Activated CD4-positive, alpha-beta memory T cell treated with anti-CD3 and anti-CD28 coated beads, Interleukin-2, amount 10 ng/mL, durations not matched to agents 7 days and 5 days (primary cell): ENCODE measurements at places on chromosomes 2 and 18.

DNA sequence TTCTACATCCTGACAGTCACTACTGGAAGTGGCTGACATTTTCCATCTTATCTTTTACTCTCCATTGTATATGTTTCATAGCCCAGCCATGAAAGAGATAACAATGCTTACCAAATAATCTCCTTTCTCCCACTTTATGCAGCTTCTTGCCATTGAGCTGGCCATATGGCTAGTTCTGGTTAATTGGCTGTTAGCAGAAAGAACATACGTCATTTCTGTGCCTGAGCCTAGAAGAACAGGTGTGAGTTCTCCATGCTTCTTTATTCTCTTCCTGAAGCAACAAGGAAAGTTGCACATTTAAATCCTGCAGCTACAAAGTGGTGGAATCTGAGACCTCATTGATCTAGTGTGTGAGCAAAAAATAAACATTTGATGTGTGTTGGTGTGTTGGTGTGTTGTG, 82.0 kb upstream of the FSHR start:
- no peak for DNase-seq

DNA sequence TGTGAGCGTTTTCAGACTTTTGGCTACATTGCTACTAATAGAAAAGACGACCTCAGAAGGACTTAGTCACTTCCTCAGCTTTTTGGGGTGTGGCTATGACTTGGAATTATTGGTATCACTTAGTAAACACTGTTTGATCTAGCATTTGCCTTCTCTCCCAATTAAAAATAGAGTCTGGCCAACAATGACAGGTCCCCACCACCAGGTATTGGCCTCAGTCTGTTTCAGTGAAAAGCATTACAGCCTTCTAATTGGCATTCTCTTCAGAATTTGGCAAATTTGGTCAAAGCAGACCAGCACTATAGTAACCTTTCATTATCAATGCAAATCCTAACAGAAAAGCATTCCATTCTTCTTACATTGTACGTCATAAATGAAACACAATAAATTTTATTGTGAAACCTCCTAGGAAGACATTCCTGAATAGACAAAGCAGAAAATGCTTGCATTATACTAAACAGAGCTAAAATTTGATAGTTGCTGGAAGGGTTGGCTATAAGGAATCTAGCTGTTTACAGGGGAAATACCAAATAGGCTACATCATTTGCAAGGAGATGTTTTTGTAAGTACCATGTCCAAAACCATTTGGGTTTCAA, 613.9 kb downstream of the IRS1 start:
- DNase-seq: no peak

DNA sequence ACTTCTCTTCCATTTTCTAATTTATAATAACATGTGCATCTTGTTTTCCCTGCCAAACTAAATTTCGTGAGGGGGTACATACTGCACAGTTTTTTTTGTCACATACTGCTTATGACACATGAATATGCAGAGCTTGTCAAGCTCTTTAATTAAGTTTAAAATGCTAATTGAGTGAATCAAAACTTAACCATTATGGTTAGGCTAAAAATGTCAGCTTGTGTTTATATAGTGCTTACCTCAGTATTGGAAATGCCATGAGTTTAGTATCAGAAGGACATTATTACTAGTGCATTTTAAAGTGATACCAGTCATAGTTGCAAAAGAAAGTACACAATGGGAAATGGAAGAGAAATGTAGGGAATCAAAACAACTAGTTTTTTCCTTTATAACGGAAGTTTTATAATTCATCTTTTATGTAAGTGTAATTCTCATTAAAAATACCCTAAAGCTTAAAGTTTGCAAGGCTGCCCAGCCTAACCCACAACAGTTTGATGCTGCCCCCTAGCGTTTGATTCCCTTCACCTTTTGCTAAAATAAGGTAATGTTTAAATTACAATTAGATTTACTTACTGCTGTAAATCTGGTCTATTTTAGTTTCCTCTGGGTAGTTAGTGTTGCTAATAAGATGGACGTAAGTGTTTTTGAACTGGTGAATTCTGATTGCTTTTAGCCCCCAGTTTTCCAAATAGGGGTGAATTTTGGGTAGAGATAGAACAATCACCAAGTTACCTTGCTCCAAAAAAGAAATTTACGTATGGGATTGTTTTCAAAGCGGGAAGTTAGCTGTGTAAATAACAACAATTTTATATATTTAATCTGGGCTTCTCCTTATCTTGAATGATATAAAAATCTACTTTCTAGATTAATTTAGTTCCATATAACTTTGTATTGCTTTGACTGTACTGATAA, 3.2 kb downstream of the SLC39A10 start:
- DNase-seq: peak; percentile 80

DNA sequence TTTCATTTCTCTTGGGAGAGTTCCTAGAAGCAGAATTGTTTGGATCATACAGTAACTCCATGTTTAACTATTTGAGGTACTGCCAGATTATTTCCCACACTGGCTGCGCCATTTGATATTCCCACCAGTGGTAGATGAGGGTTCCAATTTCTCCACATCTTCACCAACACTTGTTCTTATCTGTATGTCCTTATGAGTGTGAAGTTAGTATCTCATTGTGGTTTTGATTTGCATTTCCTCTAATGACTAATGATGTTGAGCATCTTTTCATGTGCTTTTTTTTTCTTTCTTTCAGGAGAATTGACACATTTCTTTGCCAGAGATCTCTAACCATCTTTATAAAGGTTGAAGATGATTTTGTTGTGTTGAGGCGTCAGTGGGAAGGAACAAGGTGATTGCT, 4.1 kb upstream of the MGAT5 start:
- no peak for DNase-seq

GRCh38 chr18:63844254-63844653, 43.3 kb upstream of the SERPINB2 start:
- no peak for DNase-seq

GRCh38 chr2:174331595-174332216, 3.0 kb upstream of the SP9 start:
- no peak for DNase-seq

DNA sequence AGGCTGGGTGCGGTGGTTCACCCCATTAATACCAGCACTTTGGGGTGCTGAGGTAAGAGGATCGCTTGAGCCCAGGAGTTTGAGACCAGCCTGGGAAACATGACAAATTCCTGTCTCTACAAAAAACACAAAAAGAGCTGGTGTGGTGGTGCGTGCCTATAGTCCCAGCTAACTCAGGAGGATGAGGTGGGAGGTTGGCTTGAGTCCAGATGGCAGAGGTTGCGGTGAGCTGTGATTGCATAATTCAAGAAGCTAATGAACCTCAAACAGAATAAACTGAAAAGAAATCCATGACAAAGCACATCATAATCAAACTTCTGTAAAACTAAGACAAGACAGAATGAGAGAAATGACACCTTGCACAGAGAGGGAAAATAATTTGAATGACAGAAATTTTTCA, 54.8 kb downstream of the SEMA4F start:
- no peak for DNase-seq

DNA sequence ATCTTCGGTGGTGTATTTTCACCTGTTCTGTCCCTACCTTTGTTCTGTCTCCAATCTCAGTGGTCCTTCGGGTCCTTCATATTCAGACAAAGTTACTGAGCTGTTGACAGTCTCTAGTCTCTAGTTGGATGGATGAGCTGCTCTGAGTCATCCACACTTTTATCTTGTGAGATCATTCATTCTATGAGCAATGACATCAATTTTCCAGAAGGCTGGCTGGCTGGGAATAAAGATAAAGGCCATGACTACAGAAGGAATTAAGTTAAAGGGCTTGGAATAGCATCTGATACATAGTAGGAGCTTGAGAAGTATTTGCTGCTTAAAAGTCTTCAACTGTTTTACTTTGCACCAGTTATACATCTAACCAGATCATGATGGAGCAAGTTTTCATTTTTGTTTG, 43.1 kb upstream of the SLC39A10 start:
- no peak for DNase-seq

DNA sequence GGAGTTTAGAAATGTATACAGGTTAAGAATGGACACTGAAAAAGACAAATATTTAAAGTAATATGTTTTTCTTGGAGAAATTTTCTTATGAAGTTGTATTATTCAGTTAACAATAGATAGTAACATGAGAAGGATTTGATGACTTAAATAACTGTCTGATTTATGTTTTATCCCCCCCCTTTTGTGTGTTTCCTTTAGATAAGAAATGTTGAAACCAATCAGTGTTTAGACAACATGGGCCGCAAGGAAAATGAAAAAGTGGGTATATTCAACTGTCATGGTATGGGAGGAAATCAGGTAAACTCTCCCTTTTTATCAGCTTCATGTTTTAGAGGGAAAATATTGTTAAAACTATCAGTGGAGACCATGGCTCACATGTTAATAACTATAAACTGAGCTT, 289.7 kb upstream of the KCNJ3 start:
- no peak for DNase-seq

GRCh38 chr2:55885127-55885943, 38.2 kb downstream of the EFEMP1 start:
- no peak for DNase-seq

DNA sequence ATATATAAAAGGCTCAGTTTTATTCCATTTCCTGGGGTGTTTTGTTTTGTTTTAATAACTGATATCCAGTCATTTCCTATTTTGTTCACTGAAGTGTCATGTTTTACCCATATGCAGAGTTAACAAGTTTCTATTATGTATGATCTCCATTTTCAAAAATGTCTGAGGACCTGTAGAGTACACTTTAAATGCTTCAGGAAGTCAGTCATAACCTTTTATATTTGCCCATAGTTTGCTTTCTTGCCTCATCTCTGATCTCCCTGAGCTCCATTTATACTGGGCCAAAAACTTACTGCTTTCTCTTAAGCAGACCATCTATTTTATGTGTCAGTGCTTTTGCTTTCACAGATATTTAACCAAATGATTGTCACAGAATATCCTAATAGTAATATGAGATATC, 278.7 kb downstream of the MBD5 start:
- DNase-seq: no peak

DNA sequence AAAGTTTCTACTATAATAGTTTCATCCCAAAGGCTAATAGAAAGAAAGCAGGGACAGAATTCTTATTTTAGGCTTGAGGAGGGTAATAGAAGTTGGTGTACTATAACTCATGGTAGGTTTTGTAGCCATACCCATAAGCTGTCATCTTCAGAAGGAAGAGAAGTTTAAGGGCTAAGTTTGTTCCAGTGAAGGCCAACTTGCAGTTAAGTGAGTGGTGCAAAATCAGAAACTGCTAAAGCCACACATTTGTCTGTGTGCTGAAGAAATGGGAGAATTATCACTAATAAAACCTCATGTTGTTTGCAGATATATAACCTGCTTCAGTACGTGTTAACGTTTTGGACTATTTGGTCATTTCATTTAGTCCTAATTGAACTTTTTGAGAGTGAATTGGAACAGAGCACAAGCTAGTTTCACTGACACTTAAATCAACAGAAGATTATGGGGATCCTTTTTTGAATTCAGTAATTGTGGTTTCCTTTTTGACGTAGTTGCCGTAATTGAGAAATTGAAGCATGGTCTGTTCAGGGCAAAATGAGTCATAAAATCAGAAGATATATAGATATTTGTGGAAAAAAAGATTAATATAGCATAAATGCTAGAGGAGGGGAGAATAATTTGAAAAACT, 69.1 kb downstream of the PHLPP1 start:
- no peak for DNase-seq

- DNase-seq: no peak
Measured at GRCh38 chr2:149342509-149342908, 12.1 kb downstream of the LYPD6 start.

DNA sequence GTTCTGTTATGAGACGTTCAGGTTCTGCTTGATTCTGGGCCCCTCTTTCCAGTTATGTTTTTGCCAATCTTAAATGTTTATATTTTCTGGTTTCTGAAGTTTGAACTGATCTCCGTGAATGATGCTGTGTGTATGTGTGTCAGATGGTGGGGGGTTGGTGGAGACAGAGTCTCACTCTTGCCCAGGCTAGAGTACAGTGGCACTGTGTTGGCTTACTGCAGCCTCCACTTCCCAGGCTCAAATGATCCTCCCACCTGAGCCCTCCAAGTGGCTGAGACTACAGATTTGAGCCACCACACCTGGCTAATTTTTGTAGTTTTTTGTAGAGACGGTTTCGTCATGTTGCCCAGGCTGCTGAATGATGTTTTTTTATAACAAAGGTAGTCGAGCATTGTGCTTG, 45.9 kb downstream of the PSMD14 start:
- DNase-seq: no peak

- DNase-seq: no peak
Measured at GRCh38 chr2:445896-446295, 158.0 kb upstream of the ALKAL2 start.

- DNase-seq: no peak
Measured at GRCh38 chr2:196372811-196373664, 201.7 kb upstream of the STK17B start.

- no peak for DNase-seq
Measured at GRCh38 chr18:74534150-74534969, at the start of gene CNDP1. Gene CNDP1 (plus strand): TSS chr18:74534500. CDS start chr18:74534668, 168 bp downstream.

GRCh38 chr18:61503688-61504087, 170.5 kb downstream of the CDH20 start:
- DNase-seq: no peak

DNA sequence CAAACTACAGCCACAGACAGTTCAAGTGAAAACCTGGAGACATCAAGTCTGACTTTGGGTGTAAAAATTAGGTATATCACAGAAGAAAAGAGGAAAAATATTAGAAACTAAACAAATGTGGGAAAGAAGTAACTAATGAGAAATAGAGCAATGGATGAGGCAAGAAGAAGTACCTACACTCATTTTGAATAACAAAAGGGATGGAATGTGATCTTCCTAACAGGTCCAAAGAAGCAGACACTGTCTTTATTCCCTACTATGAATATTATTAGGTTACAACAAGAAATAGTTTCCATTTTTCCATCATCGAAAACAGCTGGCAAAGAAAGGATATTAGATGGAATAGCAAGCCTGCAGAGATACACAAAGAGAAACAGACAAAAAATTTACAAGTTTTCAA, 486.3 kb upstream of the FSHR start:
- no peak for DNase-seq

GRCh38 chr2:84862006-84862405, 18.9 kb downstream of the TRABD2A start:
- no peak for DNase-seq

DNA sequence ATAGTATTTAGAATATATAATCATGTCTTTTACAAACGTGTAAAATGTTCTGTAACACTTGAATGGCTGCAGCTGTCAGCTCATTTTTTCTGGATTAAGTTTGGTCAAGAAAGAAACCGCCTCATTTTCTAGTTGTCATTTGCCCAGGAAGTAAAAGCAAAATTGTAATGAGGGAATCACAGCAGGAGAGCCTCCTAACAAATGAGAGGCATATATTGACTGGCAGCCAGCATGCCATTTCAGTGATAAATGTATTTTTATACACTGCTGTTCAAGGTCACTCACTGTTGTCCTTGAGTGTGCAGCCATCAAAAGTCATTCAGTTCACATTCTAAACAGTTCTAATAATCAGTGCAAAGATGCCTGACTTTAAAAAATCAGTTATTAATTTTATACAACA, 144.3 kb upstream of the BOD1L2 start:
- DNase-seq: no peak

GRCh38 chr2:71888751-71889445, 258.8 kb downstream of the CYP26B1 start:
- no peak for DNase-seq

DNA sequence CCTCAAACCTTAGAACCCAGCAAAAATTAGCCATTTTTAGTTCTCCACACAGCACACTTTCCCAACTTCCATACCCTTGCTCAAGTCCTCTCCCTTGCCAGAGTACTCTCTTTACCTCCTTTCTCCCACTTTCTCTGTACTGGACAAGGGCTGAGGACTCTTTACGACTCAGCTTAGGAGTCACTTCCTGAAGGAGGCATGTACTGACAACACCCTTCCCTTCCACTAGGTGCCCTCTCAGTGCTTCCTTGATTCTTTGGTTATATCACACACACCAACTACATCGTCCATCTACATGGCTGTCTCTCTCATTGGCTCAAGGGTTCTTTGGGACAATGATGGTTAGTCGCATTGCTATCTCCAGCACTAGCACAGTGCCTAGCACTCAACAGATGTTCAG, 5.2 kb upstream of the C18orf63 start:
- no peak for DNase-seq
